Cerebellum (tissue), 4 donors: ENCODE measurements at places on chromosomes 2 and 18. TPM values are rescaled to one million over a fixed set of nuclear protein-coding genes. Genes with fewer than 3 reads are reported as not detected.

DNA sequence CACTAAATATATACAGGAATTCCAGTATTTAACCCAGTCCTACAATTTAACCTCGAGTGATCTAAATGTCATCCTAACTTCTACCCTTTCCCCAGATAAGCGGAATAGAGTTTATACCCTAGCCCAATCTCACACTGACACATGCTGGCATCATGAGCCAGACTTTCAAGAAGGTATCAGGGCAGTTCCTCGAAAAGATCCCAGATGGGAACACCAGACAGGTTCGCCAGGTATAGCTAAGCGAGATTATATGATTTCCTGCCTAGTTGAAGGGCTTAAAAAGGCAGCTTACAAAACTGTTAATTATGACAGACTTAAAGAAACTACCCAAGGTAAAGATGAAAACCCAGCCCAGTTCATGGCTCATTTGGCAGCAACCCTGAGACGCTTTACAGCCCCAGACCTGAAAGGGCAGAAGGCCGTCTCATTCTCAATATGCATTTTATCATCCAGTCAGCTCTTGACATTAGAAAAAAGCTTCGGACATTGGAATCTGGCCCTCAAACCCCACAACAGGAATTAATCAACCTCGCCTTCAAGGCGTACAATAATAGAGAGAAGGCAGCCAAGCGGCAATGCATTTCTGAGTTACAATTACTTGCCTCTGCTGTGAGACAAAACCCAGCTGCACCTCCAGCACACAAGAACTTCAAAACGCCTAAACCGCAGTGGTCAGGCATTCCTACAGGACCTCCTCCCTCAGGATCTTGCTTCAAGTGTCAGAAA, 668.2 kb upstream of the PKDCC start:
- DNase-seq, result no peak

DNA sequence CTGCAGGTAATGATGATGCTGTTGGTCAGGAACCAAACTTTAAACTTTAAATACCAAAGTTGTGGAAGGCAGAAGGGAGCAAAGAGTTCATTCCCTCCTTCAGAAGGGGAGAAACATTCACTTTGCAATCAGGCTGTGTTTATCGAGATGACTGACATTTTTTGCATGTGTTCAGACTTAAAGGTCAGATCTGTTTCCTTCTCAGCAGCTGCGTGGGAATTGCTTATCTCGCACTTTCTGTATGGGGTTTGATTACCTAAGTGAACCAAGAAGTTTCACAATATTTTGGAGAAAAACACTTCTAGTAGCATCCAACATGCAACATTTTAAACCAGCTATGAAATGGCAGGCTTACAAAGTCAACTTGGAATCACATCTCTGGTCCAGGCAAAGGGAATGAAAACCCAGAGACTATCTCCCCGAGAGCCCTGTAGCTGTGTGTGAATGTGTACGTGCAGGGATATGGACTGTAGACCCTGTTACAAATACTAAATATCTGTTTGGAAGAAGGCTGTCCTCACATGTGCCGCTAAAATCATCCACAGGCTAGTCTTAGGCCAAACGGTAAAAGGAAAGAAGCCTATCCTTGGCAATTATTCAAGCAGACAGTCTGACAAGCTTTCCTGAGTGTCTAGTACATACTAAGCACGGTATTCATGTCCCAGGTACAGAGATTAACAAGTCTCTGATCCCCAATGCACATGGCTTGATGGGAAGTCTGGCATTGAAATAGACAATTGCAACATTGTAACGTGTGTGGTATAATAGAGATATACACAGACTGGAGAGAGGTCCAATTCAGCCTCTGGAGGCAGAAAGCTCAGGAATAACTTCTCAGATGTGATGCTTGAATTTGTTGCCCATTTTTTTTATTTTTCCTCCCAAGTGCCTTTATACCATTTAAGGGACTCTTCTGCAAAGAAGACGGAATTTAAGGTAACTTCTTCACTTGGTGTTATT, 483.1 kb downstream of the DPP10 start:
- no peak for DNase-seq

GRCh38 chr2:241213041-241213440, 24.6 kb downstream of the ANO7 start:
- no peak for DNase-seq

GRCh38 chr2:64786343-64787018, 132.8 kb upstream of the SERTAD2 start:
- DNase-seq, result no peak

GRCh38 chr18:40152859-40153258, 1802.2 kb upstream of the PIK3C3 start:
- no peak for DNase-seq

- no peak for DNase-seq
These were observed at the start of gene PLCD4 for GRCh38 chr2:218607436-218608115. TSS of gene PLCD4 (plus strand) at chr2:218607899. CDS start at chr2:218615740, 7,841 bp downstream.

GRCh38 chr18:8046441-8046840, 479.3 kb downstream of the PTPRM start:
- no peak for DNase-seq

- DNase-seq, result no peak
These were observed 80.9 kb downstream of the CDCA7 start for GRCh38 chr2:173435574-173435973.

- DNase-seq, result no peak
These were observed 37.7 kb downstream of the ANKRD12 start for GRCh38 chr18:9174302-9174701.

GRCh38 chr2:219967247-219968245, 340.1 kb downstream of the SLC4A3 start:
- DNase-seq, result no peak

DNA sequence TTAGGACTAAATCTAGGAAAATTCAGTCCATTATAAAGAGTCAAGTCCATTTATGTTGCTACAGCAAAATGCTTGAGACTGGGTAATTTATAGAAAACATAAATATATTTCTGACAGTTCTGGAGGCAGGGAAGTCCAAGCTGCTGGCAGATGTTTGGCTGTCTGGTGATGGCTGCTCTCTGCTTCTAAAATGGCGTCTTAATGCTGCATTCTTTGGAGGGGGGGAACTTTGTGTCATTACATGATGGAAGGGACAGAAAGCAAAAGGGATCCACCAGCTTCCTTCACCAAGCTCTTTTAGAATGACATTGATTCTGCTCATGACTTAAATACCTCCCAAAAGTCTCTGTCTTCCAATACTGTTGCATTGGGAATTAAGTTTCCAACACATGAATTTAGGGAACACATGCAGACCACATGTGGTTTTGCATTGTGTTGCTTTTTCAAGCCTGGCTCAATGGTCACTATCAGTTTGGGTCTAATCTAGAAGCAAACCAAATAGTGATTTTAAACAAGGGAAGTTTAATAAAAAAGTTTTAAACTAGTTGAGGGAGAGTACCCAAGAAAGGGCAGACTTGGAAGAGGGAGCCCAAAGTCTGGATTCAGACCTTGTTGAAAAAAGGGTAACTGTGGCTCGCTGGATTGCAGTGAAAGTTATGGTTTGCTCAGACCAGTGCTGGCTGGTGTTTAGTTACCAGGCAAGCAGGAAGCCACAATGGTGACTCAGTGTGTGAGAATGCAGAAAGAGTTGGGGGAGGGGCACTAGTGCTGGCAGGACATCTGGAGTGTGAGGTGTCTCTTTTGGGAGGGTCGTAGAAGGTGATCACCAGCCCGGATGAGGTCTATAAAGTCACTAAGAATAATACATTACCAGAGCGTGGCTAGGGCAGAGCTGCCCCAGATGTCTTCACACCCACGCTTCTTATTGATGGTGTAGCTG, 30.8 kb downstream of the C18orf54 start:
- DNase-seq, result no peak

GRCh38 chr18:34864836-34865497, 154.9 kb downstream of the DTNA start:
- DNase-seq, result no peak

GRCh38 chr18:58225101-58225500, 181.1 kb downstream of the NEDD4L start:
- DNase-seq, result no peak

DNA sequence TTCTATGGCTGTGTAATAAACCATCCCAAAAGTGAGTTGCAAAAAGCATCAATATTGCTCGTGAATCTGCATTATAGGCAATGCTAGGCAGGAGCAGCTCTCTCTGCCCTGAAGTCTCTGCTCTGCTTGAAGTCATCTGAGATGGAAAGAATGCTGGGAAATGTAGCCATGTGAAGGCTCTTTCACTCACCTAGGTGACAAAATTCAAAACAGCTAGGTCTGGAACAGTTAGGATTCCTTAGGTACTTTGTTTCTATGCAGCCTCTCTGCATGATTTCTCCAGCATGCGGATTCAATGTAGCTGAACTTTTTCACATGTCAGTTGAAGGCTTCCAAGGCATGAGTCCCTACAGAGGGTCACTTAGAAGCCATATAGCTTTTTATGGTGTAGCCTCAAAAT, 1383.7 kb downstream of the LRP1B start:
- no peak for DNase-seq

- no peak for DNase-seq
These were observed 12.4 kb downstream of the HS6ST1 start for GRCh38 chr2:128306081-128306930.

GRCh38 chr2:210584834-210585233, 28.4 kb downstream of the CPS1 start:
- no peak for DNase-seq

GRCh38 chr2:182890305-182890704, 23.9 kb upstream of the FRZB start:
- DNase-seq, result no peak

DNA sequence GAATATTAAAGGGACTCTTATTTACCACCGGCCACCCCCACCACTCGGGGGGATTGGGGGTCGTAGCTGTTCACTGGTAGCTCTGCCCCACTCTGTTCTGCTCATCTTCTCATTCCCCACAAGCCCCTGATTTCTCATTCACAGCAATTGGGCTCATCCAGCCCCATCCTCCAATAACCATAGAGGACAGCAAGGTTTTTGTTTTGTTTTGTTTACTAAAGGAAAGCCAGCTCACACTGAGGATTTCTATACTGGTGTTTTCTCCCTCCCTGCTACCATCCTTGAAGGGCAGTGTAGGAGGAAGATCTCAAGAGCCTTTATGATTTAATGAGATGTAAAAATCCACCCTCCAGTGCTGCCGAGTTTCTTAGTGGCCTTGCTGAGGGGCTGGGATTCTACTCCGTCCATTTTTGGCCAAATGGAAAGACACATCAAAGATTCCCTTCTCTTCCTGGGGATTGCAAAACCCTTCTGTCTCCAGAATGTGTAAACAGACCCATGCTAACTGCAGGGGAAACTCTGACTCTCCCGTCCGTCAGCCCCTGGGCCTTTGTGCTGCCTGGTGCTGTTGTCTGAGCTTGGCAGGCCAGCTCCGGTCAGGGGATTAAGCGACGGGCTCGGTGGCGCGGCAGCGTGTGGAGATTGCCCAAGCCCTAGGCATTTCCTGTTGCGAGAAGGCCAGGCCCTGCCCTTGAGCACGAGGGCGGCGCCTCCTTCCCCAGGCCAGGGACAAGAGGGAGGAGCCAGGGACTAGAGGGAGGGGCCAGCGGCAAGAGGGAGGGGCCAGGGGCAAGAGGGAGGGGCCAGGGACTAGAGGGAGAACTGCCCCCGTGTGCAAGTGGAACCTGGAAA, 165.0 kb downstream of the ANTXR1 start:
- peak; percentile 8 for DNase-seq

DNA sequence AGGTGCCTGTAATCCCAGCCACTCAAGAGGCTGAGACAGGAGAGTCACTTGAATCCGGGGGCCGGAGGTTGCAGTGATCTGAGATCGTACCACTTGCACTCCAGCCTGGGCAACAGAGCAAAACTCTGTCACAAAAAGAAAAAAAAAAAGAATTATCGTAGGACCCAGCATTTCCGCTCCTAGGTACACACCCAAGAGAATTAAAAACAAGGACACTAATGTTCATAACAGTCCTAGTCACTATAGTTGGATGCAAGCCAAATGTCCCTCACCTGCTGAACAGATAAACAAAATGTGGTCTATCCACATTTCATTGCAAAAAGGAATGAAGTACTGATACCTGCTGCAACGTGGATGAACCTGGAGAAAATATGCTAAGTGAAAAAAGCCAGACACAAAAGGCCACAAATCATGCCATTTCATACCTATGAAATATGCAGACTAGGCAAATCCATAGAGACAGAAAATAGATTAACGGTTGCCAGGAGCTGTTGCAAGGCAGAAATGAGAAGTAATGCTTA, 21.2 kb downstream of the ADRA2B start:
- DNase-seq, result no peak

DNA sequence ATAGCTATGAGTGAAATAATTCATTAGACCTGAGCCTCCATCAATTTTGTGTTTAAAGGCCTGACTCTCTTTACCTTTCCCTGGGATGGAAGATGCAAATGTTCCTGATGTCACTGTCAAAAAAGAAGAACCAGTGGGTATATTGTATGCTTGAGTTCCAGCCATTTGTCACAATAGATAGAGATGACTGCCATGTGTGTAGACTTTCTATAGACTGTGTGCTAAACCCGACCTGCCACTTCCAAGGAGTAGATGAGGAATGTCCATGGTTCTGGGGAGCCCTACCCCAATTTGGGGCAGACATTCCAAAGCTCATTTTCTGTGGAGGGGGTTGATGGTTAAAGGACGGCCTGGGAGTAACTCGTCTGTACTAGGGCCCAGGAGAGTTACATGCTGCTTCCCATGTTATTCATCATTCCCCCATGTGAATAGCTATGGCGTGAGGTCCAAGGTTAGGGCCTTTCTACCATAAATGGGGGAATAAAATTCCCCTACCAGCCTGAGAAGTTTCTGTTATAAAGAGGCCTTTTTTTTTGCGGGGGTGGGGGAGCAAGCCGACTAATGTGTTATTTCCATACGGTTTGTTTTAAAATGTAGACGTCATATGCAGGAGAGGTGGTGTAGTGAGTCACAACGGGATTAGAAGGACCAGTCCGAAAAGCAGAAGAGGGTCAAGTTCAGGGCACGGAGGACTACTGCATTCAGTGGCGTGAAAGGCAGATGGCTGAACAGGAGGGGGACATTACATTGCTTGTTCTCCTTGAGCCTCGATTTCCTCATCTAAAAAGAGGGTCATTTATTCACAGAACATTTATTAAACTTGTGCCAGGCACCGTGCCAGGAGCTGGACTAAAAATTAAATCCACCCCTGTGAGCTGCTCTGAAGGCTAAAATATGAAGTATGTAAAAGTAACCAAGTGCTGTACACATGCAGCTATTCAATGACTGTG, 24.0 kb downstream of the IL1B start:
- DNase-seq, result no peak

- no peak for DNase-seq
These were observed 68.1 kb downstream of the DYM start for GRCh38 chr18:49392352-49392751.

GRCh38 chr2:239815671-239816070, 209.5 kb downstream of the NDUFA10 start:
- DNase-seq, result no peak

DNA sequence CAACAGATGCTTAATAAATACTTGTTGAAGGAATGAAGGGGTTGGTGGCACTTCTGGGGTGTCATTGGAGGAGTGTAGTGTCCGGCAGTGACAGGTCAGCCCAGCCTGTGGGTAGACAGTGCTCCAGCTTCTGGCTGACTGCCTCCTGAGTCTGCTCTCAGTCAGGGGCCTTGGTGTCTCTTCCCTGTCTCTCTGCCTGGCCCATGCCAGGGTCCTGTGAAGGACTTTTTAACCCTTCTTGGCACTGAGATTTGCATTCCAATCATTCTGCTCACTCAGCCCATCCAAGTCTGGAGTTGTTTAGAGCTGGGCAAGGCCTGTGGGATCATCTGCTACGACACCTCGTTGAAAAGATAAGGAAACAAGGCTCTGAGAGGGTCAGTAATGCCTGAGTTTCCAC, 1.4 kb upstream of the KCNK3 start:
- DNase-seq, result no peak

Gene SAG
- not detected for total RNA-seq

Gene MEP1B
- 0.54 TPM for total RNA-seq

Gene SLC4A3
- 20.9 TPM for total RNA-seq

Gene SERPINB11
- total RNA-seq, result not detected

Gene ANKRD30B
- 3.0 TPM for total RNA-seq

Gene CPLX4
- 14.8 TPM for total RNA-seq

Gene OSBPL6
- total RNA-seq, result 15.9 TPM
